ENCODE measurements at places on chromosomes 1 and 21. TPM values are rescaled to one million over a fixed set of nuclear protein-coding genes. Genes with fewer than 3 reads are reported as not detected.

The PGLYRP3 gene
- polyA plus RNA-seq: not detected

The CGN gene
- 0.58 TPM for polyA plus RNA-seq

The DMBX1 gene
- polyA plus RNA-seq: not detected

DNA sequence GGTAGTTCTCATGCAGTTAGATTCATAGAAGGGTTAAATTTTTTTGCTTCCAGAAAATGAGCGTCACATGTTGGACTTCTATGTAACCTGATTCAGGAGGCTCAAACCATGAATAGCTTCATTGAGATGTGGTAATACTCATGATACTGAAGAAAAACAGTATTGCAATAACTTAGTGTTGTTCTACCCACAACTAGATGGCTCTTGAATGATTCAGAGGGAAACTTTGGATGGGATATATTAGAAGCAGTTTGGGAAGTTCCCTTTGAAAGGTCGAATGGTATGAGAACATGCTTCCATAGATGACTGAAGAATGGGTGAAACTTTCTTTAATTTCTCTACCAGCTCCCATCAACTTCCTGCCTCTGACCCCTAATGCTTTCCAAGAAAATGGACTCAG, 211.7 kb upstream of the PTGFR start:
- no peak for DNase-seq

- DNase-seq: no peak
These were observed 71.8 kb upstream of the ARHGAP29 start for GRCh38 chr1:94309216-94309615.
